Fibroblast of upper back skin (primary cell): ENCODE measurements at places on chromosomes 2 and 18.
A peak's percentile ranks its signal among the peaks of the same experiment; 100 is the strongest.

DNA sequence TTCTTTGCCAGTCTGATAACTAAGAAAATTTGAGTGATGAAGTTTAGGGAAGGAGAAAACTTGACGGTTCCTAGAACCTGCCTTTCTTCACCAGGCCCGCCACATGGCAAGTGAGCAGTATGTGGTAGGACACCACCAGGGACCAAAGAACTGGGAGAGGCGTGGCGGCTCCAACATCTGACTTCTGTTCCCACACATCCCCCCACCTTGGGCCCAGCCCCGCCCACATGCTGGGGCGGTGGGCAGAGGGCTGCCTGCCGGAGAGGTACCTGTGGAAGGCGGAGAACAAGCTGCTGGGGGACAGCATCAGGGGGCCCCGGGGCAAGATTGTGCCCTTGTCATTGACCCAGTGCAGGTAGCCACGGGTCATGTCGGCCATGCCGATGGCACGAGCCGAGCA lies 75.0 kb downstream of the EMILIN2 start:
- DNase-seq: no peak

DNA sequence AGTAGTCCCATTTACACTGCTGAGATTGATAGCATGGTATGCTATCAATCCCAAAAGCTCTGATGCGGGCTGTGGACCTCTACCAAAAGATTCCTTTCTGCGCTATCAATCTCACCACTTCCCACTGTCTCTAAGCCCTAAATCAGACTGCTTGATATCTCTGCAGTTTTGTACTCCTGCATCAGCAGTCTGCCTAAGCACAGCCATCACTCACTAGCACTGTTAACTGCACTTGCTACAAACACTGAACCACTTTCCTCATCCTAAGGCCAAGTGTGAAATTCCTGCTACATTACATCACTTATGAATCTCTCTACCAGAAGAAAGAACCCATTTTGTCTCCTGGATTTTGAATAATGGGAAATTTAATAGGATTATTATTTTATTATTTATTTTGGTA lies 237.0 kb downstream of the HNMT start:
- peak; percentile 32 for DNase-seq

DNA sequence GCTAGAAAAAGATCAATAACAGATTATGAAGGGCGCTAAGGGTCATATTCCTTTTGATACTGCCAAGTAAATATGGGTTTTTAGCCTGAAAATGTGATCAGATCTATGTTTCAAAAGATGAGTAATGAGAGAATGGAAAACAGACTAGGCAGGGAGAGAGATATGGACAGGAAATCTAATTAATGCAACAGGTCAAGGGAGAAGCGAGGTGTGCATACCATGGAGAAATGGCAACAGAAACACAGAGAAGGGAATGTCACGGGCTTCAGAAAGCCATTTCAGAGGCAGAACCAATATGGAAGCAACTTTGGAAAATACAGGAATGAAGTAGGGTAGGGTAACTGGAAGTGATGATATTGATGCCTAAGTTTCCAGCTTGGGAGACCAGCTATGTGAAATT lies 69.3 kb downstream of the SIGLEC15 start:
- no peak for DNase-seq

- no peak for DNase-seq
Observed at GRCh38 chr2:149566652-149567051, 20.9 kb downstream of the MMADHC start.

DNA sequence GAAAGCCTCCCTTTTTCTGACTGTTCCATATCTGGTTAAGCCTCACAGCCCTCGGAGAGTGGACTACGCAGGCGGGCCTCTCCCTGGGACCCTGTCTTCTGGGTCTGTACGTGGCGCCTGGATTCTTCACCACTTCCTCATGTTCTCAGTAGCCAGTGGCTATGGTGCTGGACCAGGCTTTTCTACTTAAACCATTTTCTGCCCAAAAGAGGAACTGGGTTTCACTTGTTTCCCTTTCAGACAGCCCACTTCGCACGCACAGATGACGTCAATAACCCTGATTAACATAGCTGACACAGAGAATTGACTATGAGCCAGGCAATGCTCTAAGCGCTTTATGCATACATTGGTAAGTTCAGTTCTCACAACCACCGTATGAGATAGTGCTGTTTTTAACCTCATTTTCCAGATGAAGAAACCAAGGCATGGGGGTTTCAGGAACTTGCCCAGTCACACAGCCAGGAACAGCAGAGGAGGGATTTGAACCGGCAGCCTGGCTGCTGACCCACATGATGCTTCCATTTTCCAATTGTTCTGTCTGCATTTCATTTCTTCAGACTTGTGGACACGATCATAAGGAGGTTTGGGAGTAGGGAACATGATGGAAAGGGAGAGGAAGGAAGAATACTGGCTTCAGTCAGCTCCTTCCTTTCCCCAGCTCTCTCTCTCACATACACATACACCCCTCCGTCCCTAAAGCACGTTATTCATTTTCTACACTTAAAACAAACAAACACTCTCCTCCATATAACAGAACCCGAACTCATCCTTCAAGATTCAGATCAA lies 41.7 kb downstream of the MYOM1 start:
- DNase-seq: peak; percentile 9

DNA sequence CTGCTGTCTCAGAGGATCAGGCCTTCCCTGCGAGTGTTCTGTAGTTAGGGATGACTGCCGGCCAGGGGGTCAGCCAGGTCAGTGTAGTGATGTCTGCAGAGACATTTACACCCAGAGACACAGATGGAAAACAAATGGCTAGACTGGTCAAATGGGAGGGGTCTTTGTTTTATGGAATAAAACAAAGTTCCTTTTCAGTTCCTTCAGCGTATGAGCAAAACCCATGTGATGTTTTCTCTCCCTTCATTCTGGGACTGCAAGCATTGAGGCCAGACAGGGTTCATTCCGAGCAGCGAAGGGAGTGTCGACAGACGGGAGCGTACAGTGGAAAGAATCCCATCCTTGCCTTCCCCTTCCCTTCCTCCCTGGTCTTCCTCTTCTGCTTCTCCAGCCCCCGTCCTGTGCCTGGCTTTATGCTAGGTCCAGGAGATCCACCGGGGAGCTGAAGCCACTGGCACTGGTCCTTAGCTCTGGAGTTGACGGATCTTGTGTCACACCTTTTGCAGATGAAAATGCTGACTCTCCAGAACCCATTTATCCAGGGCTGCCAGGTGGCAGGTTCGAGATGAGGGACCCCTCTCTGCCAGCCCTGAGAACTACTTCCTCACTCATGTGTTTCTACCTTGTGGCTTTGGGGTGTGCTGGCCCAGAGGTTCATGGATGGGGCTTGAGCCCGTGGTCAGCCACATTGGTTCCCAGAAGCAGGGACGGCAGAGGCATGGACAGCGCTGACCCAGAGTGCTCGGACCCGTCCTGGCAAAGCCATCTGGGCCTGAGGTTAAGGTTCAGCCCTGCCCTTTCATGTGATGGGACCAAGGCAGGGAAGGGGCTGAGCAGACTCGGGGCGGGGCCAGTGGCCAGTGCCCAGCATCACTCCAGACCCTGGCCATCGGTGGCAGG lies 24.2 kb downstream of the ITGB1BP1 start:
- DNase-seq: no peak

GRCh38 chr2:29061616-29062015 lies 12.7 kb downstream of the PCARE start:
- no peak for DNase-seq

- no peak for DNase-seq
Observed at GRCh38 chr18:24195296-24196053, 56.6 kb downstream of the CABYR start.

GRCh38 chr2:172845028-172845630 lies 109.5 kb downstream of the RAPGEF4 start:
- DNase-seq: no peak

DNA sequence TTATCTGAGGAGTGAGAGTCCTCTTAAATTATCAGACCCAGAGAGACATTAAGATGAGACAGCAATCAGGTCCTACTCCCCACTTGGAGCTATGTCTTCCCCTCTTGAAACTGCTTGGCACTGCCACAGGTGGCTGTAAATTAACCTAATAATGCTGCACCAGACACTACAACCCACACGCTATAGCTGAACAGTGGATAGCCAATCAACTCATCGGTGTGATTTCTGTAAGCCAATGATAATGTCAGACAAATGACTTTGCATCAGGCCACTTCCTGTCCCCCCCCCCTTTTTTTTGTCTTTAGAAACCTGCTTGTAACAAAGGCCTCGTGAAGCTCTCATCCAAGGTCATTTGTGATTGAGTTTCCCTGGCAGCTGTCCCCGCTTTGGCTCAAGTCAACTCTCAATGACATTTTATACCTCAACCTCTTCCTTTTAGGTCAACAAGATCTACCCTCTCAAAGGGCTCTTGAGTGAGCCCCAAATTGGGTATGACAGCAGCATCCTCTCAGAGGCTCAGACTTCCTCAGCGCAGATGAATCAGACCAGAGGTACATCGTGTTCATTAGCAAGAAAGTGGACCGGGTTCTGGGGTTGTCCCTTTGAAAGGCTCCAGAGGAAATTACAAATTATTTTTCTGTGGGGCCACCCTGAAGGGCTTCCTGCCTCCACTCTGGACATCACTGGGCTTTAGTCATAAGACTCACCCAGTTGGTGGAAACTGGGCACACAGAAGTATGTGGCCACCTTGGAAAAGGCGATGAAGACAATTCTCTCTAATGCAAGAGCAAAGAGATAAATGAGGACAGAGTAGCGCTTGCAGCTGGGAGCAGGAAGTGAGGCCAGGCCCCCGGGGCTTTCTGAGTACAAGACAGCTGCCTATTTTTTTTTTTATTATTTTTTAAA lies 73.6 kb downstream of the COPS8 start:
- DNase-seq: no peak

GRCh38 chr2:71856773-71857525 lies 290.7 kb downstream of the CYP26B1 start:
- DNase-seq: peak; percentile 12

DNA sequence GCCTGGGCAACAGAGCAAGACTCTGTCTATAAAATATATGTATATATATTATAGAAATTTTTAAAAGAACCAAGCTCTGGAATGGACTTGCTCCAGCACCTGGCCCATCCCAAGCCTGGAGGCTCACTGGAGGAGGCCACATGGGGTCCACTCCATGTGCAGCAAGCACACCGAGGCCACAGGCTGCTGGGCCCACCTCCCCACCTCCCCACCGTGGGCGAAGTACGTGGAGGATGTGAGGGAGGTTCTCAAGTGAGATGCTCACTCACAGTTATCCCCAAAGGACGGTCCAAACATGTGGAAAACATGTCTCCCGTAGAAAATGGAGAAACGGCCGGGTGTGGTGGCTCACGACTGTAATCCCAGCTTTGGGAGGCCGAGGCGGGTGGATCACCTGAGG lies 13.9 kb upstream of the RAB17 start:
- no peak for DNase-seq

GRCh38 chr2:218438596-218438995 lies 19.7 kb downstream of the VIL1 start:
- DNase-seq: no peak

DNA sequence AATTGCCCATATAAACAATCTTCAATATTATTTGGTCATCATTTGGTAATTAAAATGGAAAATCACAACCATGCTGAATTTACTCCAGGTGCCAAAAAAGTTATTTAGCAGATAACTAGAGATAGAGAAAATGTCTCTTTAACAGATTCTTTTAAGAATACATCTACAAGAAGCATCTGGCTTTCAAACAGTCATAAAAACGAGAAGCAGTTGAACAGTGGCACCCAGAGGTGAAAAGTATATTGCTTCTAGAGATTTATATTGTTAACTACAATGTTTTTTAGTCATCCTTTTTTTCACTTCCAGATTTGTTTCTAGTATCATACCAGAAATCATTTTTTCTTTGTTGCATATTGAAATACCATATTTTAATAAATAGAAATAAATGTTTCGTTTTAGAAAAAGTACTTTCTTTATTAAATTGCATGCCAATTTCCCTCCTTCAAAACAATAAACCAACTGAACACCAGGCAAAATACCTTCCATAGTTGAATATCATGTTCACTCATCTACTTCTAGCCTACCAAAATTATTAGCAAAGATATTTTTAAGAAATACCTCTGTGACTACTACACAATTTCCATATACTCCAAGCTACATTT lies 65.4 kb upstream of the HNRNPA3 start:
- peak; percentile 70 for DNase-seq

- no peak for DNase-seq
Observed at GRCh38 chr2:241111440-241111805, 9.3 kb upstream of the MTERF4 start.

DNA sequence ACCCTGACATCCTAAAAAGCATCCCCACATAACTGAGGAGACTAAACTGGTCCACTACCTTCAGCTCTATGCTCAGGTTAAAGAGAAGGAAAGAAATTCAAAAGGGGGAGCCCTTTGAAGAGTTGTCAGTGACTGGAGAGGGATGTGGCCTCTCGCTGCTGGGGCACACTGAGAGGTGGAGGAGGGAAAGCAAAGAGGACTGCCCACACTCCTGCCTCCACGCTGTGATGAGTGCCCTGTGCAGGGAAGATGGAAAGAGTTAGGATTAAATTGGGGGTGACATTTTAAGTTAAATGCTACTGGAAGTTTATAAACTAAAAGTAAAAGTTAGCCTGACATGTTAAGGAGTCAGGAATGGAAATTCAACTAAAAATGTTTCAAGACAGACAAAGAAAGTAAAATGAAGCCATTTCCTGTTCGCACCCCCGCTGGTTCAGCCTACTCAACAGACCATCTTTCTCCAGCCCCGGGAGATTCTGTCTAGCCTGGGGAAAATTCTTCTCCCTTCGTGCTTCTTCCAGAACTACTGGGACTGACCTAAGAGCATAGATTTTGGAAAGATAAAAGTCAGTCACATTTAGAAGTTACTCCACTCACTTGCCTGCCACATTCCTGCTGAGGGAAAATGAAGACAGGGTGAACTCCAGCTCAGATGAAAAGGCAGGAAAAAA lies 17.8 kb upstream of the INO80C start:
- peak; percentile 43 for DNase-seq

DNA sequence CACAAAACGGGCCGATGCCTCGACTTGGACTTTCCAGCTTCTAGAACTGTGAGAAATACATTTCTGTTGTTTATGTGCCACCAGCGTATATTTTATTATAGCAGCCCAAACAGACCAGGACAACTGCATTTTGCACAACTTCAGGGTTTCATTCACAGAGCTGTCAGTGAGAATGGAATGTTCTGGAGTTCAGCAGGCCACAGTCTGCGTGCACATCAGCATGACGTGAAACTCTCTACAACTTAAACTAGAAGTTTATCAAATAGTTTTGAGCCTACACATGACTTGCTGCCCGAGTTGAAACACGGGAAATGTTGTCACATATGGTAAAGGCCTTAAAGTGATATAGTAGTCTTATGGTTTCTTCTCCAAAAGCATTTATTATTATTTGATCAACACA lies 3.9 kb upstream of the TRIB2 start:
- DNase-seq: no peak

DNA sequence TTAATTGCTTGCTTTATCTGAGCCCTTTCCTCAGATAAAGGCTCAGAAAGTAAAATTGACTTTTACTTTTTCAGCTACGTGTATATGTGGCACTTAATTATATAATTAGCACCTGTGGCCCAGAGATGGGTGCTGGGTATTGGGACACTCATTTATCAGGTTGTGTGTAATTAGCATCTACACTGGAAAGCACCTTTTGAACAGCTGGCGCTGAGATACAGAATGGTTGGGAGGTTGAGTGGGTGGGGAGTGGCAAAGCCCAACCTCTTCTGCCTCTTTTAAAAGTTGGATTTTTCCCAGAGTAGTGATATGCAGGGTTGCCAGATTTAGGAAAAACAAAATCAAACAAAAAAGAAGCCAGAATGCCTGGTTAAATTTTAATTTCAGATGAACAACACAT lies 23.9 kb downstream of the SPTBN1 start:
- no peak for DNase-seq

- peak; percentile 44 for DNase-seq
Observed at GRCh38 chr2:138373993-138374408, 127.6 kb upstream of the SPOPL start.

GRCh38 chr2:148528356-148529064 lies 116.0 kb upstream of the EPC2 start:
- DNase-seq: no peak

GRCh38 chr18:46891742-46892214 lies 25.5 kb downstream of the PIAS2 start:
- DNase-seq: no peak
